Activated T-cell treated with anti-CD3 and anti-CD28 coated beads, Interleukin-2, amount 50 U/mL, for 48 hours (primary cell): ENCODE measurements at places on chromosomes 2 and 18.

DNA sequence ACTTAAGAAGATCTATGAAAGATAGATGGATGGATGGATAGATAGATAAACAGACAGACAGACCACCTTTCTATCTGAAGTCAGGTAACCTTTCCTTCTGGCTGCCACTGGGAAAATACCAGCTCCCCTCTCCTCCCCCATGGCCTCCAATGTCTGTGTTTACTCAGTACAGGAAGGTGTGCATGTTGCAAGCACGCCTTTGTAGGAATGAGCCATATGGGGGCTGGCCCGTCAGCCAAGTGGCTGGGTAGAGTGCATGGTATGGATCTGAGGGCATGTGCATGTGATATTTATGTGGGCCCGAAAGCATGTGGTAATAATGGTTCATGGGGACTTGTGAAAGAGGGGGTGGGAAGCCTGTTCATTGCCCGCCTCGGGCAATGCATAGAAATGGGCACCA lies 109.2 kb upstream of the FZD7 start:
- no peak for DNase-seq

DNA sequence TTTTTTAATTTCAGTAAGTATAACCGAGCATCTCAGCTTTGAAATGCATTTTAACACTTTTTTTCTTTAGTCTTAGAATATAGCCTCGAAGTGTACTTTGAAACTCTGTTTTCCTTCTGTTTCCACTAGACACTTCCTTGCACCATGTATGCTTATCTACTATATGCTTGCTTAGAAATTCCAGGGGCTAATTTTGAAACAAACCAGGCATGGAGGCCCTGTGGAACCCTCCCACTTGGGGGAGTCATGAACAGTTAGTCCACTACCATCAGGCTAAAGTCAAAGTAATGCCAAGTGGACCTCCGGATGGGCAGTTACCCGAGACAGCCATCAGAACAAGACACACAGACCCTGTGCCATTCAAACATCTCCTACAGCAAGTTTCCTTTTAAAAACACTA lies 120.3 kb downstream of the LCLAT1 start:
- no peak for DNase-seq

GRCh38 chr2:236956641-236957040 lies 129.0 kb upstream of the COPS8 start:
- DNase-seq = no peak

DNA sequence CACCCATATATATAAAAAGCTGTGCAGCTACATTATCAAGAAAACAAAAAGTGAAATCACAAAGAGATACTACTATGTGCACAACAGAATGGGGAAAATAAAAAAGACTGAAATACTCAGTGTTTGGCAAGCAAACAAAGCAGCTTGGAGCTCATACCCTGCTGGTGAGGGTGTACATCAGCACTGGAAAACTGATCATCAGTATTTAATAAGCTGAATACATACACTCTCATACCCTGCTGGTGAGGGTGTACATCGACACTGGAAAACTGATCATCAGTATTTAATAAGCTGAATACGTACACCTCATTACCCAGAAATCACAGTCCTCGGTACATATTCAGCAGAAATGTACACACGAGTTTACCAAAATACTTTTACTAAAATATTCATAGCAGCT lies 220.8 kb downstream of the SPP2 start:
- DNase-seq = no peak

DNA sequence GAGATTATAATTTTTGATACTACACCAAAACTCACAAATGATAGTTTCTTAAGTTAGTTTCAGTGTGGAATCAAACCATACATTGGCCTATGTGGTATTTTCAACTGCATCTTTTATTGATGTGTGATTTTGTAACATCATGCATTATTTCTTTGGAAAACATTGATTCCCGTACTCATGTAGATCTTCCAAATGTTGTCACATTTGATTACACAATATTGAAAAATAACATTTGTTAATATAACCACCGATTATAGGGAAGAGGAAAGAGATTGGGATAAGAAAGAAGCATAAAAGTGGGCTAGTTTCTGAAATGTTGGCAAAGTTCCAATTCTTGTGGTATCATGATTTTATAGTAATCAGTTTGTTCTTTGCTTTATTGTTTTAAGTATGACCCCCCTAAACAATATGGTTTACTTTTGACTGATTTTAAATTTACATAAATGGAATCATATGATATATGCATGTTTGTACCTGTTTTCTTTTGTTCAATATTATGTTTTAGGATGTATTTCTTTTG lies 117.2 kb upstream of the OTX1 start:
- no peak for DNase-seq

- no peak for DNase-seq
Observed at GRCh38 chr2:109439390-109439786, 174.4 kb downstream of the SEPTIN10 start.

DNA sequence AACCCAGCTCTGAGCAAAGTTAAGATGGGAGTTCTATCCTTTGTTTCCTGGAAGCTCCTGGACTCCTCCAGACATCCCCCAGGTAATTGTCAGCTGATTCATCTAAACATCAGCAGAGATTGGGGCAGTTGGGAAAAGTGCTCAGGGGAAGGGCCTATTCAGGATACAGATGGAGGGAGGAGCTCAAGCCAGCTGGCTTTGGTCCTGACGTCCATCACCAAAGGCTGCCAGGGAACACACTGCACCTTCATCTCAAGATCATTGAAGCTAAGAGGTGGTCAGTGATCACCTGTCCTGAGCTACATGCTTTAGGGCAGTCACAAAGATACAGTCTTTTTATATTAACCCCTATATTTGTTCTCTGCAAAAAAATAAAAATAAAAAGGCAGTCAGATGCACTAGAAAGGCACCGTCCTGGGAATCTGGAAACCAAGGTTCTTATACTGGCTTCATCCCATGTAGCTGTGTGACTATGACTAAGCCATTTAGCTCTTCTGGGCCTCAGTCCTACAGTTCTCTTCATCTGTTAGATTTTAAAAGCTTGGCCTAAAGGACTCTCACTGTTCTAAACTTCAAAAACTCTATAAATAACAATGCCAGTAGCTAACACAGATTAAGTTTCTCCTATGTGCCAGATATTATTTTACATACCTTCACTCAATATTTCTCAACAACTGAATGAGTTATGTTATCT lies 446.5 kb downstream of the BCL11A start:
- no peak for DNase-seq

DNA sequence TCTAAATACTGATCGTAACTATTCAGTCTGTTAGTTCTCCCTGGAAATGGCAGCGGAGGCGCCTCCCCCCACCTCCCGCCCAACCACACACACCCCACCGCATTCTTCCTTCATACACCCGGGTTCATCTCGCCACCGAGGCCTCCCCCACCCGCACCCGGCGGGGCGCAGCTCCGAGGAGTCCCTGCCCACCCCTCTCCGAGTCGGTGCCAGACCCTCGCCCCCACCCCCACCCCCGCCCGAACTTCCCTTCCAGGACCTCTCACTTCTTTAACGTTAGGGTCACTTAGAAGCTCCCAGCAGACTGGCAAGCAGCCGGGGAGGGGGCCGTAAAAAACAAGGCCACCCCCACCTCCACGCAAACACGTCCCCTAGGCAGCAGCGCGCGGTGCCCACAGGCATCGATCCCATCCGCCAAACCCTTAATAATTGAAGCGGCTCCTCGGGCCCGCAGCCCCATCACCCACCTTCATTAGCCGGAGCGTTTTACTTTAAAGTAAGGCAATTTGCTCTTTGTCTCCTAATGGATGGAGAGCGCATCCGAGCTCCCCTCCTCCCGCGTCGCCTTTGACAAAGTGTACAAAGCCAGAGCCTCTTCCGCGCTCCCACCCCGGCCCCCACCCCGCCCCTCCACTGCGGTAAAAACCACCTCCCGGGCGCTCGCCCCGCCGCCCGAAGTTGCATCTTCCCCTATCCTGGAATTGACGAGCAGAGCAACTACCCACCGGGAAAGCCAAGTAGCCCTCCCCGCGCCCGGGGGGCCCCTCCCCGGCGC lies 624 bp downstream of the ZNF516 start:
- DNase-seq = no peak

DNA sequence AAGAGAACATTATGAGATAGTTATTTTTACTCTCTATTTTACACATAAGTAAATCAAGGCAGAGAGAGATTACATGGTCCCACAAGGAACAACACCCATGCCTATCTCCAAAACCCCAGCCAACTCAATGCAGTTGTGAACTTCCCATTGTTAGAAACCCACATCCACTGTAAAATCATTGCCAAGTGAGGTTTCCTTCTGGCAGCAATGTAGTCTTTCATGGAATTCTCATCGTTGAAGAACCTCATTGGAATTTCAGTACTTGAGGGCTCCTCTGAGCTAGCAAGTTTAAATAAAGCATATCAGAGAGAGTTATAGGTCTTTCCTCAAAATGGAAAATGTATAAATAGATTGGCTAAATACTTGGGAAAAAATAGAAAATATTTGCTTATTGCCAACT lies 105.2 kb downstream of the RAD51AP2 start:
- DNase-seq = no peak

- DNase-seq = no peak
Observed at GRCh38 chr2:71353248-71353647, 21.7 kb downstream of the ZNF638 start.

DNA sequence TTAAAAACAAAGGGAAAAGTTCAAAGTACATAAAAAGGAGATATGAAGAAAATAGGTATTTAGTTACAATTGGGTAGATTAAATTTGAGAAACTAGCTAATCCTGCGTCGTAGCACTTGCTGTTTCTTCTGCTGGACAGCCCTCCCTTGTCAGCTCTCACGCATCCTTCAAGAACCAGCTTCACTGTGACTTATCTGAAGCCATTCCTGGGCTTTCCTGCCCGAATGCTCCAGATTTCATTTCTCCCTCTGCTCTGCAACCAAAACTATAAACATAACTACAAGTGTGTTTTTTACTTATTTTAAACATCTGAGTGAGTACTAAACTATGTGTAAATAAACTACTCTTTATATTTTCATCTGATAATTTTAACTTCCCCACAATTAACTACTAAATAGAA lies 149.2 kb downstream of the MTCL1 start:
- no peak for DNase-seq

- no peak for DNase-seq
Observed at GRCh38 chr2:139885921-139886498, 1105.8 kb upstream of the NXPH2 start.

DNA sequence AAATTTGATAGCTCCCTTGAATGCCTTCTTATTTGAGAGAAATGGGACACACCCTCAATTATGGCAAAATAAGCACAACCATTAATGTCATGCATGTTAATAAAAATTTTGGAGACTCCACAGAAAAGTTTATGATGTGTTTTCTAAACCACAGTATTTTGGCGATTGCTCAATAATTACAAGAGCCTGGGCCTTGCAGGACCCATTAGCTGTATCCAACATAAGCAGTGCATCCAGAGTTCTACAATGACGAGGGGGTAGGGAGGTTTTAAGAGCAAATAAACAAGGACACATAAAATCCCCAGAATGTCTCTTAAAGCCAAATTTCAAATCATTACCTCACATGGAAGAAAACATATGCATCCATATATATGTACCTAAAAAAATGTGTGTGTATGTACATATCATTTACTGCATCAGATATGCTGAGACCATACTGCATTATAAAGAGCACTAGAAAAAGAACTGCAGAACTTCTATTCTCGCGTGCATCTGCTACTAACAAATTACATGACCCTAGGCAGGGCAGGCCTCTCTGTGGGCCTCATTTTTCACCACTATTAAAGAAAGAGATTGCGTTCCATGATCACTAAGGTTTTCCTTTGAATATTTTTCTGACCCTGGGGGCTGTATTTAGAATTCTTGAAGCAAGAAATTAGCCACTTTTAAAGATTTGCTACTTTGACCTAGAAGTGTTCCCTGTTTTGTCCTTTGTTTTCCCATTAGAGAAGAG lies 38.0 kb downstream of the CMPK2 start:
- DNase-seq = no peak

DNA sequence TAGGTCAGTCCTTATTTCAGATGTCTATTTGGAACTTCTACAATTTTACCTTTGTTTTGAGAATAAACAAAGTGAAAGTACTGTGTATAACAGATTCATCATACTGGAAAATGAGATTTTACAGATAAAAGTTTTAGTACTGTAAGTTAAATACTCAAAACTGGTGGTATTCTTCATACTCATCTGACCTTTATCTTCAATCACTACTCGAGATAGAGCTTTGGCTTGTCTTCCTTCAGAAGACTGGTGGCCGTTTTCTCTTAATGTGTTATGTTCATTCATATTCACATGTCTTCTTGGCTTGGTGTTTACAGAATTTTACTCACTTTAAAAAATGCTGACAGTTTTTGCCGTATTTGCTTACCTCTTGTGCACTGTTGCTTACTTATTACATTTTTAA lies 2.1 kb downstream of the SPOPL start:
- no peak for DNase-seq

DNA sequence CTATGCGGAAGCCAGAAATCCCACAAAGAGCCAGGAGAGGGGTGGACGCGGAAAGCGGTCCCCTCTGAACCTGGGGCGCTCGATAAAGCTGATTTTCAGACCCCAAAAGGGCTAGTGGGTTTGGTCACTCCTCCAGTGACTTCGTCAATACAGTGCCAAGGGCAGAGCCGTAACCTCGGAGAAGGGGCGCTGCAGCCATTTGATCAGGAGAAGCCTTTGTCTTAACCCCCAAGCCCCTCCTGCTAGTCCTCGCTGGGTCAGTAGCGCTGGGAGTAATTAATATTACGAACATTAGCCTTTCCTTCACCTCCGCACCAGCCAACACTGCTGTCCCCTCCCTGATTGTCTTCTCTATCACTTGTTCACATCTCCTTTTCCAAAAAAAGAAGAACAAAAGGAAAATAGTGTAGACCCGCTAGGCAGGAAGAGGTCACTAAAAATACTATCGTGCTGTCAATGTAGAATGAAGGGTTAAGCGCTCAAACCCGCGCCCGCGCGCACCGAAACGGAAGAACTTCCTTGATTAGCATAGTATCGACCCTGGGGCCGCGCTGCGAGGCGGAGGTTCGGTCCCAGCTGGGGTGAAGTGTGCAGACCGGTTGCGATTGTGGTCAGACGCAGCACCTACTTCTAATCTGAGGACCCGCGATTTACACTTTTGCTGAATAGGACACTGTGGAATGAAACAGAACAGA lies 63.2 kb upstream of the MAPRE2 start:
- DNase-seq = peak; percentile 74

DNA sequence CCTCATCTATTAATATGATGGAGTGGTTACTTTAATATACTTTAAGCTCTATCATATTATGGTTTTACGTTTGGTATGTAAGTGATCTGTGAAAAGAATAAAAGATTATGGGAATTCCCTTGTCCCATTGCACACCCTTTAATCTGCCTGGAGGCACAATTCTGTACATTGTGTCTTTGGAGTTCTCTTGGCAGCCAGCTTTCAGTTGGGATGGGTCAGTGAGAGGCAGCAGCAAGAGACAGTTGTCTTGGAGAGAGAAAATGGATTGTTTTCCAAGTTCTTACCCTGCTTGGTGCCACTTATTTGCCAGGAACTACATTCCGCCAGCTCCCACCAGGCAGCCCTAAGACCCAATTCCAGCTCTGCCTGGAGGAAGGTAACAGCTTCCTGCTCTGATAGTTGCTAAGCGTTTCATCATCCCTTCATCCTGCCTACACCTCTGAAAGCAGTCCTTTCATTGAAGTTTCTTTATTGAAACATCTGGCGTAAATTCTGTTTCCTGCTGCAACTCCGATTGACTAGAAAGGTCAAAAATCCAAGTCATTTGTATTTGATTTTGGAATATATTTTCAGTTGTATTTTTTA lies 365.2 kb downstream of the AKAIN1 start:
- DNase-seq = no peak
